ENCODE measurements at places on chromosomes 12 and 14.

- DNase-seq, result no peak
Observed at GRCh38 chr12:112169161-112169872, 44.0 kb downstream of the TRAFD1 start.

- no peak for DNase-seq
Observed at GRCh38 chr12:96447256-96447655, 42.1 kb upstream of the CFAP54 start.

- DNase-seq, result peak; percentile 69
Observed at GRCh38 chr14:32472512-32473463, 143.7 kb downstream of the AKAP6 start.

DNA sequence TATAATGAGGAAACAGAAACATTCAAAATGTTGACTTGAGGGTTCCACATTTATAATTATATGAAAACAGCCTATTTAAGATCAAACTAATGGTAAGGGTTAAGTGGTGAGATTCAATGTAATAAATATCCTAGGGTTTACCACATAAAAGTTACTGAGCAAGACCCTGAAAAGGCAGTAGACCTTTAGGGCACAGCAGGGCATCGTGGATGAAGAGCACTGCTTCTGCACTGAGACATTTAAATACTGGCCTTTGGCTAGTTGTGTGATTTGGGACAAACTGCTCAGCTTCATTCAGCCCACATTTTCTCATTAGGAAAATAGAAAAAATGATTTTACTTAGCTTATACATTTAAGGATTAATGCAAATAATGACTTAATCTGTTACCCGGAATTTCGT lies 42.0 kb downstream of the CNTN1 start:
- no peak for DNase-seq

- DNase-seq, result no peak
Observed at GRCh38 chr12:123732251-123732650, 20.1 kb downstream of the ATP6V0A2 start.

GRCh38 chr12:4540170-4540569 lies 1.5 kb downstream of the RAD51AP1 start:
- no peak for DNase-seq

DNA sequence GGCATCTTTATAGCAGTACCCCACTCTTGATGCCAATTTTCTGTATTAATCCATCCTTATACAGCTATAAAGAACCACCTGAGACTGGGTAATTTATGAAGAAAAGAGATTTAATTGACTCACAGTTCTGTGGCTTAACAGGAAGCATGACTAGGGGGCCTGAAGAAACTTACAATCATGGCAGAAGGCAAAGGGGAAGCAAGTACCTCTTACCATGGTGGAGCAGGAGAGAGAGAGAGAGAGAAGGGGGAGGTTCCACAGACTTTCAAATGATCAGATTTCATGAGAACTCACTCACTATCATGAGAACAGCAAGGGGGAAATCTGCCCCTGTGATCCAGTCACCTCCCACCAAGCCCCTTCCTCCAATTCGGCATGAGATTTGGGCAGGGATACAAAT lies 84.4 kb downstream of the SLC24A4 start:
- DNase-seq, result no peak

GRCh38 chr14:63459738-63460137 lies 83.4 kb downstream of the PPP2R5E start:
- DNase-seq, result no peak

DNA sequence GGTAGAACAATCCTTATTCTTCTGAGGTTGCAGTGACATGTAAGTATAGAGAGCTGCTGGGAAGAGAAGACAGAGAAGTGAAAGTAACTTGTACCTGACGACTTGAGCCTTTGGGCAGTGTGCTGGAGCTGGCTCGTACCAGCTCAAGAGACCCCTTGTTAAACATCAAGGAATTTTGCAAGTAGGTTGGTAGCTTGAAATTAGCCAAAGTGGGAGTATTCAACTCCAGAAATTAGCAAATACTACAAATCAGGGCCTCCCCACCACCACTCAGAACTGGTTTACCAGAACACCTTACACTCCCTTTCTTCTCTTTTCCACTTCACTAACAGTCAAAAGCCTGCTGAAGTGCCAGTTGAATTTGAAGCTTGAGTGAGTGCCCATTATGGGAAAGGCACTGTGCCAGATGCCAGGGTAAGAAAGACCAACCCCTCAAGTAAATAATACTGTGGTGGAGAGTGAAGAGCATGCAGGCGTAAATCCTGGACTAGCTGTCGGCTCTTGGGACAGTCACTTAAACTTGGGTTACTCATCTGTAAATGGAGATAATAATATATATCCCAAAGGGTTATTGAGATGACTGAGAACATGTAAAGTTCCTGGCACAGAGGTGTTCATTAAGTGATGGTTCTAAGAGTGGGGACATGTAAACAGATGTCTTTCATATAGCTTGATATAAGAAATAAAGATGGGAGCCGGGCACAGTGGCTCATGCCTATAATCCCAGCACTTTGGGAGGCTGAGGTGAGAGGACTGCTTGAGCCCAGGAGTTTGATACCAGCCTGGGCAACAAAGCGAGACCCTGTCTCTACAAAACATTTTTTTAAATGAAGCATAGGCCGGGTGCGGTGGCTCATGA lies 27.0 kb upstream of the EID3 start:
- DNase-seq, result no peak

DNA sequence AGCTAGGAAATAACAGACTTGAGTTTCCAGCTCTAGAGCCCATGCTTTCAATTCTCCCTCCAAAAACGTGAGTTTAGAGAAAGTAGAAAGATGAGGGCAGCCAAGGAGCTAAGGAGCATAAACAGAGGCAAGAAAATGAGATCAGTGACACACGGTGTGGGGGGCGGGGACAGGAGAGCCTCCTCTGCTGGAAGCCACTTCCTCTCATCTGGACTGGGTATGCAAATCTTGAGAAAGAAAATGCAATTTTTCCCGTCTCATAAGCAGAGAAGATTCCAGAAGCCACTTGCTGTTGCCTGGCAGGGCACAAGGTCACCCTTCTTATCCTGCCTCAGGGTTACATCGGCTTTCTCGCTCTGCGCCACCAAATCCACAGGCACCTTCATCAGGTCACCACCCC lies 6.0 kb downstream of the OR10P1 start:
- no peak for DNase-seq

DNA sequence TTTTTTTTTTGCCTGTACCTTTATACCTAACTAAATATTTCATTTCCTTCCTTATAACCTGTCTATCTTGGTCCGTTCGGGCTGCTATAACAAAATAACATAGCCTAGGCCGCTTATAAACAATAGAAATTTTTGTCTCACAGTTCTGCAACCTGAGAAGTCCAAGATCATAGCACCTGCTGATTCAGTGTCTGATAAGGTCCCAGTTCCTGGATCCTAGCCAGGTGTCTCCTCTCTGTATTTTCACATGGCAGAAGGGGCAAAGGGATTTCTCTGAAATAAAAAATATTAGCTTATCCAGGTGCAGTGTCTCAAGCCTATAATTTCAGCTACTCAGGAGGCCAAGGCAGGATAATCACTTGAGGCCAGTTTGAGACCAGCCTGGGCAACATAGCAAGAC lies 1046.6 kb upstream of the USP15 start:
- DNase-seq, result no peak

GRCh38 chr12:30110958-30111586 lies 327.3 kb upstream of the TMTC1 start:
- DNase-seq, result peak; percentile 76

DNA sequence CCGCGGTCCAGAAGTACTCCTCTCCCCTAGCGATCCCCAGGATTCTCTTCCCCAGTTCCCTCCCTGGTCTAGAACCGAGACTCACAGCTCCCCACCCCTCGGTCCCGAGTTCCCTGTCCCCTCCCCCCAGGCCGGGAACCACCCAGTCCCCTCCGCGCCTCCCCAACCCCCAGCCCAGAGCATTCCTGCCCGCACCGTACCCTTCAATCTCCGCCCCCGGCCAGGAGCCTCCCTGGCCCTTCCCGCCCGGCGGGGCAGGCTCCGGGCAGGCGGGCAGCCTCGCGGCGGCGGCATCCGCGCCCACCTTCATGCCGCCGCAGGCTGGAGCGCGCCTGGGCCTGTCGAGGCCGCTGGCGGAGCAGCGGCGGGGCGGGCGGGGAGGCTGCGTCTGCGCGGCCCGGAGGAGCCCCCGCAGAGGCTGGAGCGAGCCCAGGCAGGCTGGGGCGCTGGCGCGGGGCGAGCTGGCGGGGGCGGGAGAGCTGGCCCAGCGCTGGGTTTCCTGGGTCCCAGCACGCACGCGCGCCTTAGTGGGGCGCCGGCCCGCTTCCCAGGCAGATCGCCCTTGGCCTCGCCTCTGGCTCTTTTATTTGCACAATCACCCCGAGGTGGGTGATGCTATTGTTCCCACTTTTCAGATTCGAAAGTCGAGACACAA lies 22.2 kb upstream of the GPR132 start:
- peak; percentile 42 for DNase-seq

DNA sequence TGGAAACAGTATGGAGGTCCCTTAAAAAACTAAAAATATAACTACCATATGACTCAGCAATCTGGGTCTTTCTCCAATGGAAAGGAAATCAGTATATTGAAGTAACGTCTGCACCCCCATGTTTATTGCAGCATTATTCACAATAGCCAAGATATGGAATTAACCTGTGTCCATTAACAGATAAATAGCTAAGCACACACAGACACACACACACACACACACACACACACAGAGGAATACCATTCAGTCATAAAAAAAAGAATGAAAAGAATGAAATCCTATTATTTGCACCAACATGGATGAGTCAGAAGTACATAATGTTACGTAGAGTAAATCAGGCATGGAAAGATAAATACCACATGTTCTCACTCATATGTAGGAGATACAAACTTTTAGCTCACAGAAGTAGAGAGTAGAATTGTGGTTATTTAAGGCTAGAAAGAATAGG lies 4.7 kb downstream of the KLRK1 start:
- DNase-seq, result peak; percentile 82

DNA sequence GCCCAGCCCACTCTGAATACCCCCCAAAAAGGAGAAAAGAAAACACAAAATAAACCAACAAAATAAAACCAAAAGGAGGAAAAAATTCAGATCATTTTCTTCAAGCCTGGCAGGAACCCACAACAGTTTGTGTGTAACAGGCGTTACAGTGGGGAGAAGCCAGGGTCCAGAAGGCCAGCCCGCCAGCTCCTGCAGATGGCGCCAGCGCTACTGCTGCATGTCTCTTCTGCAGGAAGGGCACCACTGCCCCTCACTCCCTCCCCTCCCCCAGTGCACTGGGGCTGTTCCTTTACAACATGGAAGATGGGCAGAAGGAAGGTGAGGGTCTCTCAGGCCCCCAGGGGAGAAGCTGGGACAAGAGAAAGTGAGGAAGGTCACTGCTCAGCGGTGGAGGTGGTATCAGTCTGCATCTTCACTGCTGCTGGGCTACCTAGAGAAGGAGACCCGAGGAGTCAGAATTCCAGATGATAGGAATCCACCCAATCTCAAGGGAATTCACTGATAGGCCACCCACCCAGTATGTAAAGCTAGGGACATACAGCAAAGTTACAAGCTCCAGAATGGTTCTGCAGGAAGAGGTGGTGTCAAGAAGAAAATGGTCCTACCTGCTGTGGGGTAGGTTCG lies 2.3 kb upstream of the NOP2 start:
- DNase-seq, result peak; percentile 41

DNA sequence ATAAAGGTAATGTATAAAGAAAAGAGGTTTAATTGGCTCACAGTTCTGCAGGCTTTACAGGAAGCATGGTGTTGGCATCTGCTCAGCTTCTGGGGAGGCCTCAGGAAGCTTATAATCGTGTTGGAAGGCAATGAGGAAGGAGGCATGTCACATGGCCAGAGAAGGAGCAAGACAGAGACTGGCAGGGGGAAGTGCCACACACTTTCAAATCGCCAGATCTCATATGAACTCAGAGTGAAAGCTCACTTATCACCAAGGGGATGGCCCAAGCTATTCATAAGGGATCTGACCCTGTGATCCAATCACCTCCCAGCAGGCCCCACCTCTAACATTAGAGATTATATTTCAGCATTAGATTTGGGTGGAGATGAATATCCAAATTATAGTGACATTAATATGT lies 26.3 kb downstream of the LDHB start:
- no peak for DNase-seq

- DNase-seq, result no peak
Observed at GRCh38 chr14:32167907-32168306, 33.9 kb upstream of the RNU6-7 start.
